NCI-H146 (cell line): ENCODE measurements at places on chromosomes 11 and 22.

- no peak for DNase-seq
These were observed 30.1 kb downstream of the GRAMD4 start for GRCh38 chr22:46650078-46650810.

- DNase-seq, result no peak
These were observed 2.8 kb downstream of the PARVB start for GRCh38 chr22:44026630-44027511.

DNA sequence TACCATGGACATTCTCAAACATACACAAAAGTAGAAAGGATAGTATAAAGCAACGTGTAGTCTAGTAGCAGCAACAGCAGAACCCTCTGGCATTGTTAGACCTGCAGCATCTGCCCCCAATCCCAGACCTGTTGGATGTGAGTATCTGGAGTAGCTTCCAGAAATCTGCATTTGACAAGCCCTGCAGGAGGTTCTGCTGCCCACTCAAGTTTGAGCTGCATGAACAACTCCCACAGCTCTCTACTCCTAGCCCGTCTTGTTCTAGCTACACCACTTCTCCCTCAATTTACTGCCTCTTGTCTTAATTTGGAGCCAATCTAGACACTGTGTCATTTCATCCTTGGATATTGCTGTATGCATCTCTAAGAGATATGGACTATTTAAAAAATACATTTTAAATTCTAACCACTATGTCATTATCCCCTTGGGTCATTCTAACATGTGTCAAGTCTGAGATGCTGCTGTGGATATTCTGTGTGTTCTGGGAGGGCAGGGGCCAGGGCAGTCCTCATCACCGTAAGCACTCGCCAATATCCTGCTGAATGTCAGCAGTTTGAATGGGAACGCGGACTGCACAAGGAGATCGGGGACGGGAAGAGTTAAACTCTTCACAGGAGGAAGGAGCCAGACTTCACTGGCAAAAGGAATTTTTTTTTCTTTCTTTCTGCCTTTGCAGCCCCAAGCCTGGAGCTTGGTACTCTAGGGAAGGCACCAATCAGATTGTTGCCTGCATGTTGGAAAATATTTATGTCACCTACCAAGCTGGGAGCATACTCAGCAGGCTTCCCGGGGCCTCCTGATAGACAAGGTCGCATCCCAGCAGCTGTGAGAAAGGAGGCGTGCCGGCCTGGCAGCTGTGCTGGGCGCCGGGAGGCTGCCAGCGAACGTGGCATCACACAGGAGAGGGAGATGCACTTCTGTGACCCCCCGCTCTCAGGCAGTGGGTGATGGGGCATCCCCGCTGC is 429.0 kb downstream of the MIAT start:
- DNase-seq, result no peak

DNA sequence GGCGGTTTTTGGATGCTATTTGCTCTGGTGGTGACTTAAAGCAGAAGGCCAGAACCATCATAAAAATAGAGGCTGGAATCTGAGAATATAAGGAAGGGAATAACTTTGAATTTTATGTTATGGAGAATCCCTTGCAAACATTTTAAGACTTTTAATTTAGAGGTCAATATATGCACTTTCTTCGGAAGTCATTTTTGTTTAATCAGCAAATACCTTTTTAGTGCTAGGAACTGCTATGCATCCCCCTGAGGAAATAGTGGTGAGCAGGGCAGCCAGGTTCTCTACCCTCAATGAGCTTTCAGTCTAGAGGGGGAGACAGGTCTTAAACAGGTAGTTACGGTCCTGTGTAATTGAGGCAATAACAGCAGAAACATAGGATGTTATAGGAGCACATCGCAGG is 266.5 kb upstream of the MPPED2 start:
- DNase-seq, result no peak

- no peak for DNase-seq
These were observed 86.9 kb upstream of the SPON1 start for GRCh38 chr11:13875643-13876042.

GRCh38 chr11:124920870-124921609 is 2.0 kb downstream of the HEPN1 start:
- DNase-seq, result peak; percentile 84

GRCh38 chr11:7672960-7673723 is at the start of gene CYB5R2:
Gene CYB5R2, minus strand, starts transcription at chr11:7673500. Its CDS starts 675 bp downstream, at chr11:7672825.
- DNase-seq, result no peak

GRCh38 chr11:62487738-62488551 is 58.7 kb downstream of the AHNAK start:
- DNase-seq, result no peak

- no peak for DNase-seq
These were observed 9.0 kb downstream of the FAM118A start for GRCh38 chr22:45318558-45319323.

- no peak for DNase-seq
These were observed 64.2 kb upstream of the KCNQ1OT1 start for GRCh38 chr11:2763984-2764383.

DNA sequence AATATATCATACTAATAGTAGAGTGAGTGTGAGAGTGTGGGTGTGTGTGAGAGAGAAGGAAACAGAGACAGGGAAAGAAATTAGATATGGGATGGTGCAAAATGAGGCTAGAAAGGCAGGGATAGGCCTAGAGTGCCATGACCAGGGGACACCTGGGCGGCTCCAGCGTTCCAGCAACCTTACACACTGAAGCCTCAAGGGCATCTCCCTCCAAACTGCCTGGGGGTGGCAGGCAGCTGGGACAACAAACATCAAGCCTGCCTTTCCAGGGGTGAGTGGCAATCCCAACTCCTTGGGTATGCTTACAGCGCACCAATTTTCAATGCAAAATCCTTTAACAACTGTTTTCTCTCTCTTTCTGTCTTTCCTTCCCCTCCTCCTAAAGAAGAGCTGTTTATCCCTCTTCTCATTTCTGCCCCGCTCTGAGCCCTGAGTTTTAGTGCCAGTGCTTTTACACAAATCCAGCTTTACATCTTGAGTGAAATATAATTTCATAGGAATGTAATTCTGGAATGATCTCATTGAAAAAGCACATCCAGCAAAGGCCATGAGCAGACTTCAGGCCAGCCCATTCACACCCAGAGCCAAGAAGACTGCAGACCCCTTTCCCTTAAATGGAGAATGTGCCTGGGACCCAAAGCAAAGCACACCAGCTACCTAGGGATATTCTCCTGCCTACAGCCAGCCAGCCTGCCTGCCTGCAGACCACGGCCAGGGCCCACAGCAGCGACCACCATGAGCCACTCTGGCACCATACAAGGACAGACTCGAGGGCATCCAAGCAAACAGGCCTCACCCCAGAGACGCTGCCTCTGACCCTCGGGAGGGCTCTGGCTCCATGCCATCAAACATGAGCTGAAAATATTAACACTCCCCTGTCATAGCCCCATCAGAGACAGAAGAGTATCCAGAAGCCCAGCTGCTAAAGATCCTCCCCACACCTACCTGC is 90.3 kb downstream of the RPL27A start:
- no peak for DNase-seq

DNA sequence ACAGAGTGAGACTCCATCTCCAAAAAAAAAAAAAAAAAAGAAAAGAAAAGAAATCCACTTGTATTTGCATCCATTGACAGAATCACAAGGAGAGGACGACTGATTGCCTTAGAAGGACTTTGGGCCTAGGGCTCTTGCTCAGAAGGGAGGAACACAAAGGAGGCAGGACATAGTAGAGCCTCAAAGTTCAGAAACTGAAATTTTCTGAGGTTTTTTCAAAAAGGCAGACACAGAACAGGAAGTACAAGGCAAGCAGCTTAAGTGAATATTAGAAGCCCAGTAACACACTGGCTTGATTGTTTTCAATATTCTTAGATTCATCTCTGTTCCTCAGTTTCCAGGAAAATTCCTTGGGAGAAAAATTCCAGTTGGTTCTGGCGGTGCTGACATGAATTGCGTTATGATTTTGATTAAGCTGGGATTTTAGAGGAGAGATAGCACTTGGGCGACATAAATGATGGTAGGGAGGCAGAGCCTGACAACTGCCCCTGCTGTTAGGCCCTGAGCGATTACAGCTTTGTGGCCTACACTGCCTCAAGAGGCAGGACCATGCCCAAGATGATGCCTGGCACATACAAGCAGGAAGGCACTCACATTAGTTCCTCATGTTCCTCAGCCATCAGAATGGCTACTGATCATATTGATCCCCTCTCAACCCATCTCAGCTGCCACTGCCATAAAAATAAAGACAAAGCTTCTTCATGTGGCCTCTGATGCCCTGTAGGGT is 15.3 kb downstream of the CLPB start:
- no peak for DNase-seq

DNA sequence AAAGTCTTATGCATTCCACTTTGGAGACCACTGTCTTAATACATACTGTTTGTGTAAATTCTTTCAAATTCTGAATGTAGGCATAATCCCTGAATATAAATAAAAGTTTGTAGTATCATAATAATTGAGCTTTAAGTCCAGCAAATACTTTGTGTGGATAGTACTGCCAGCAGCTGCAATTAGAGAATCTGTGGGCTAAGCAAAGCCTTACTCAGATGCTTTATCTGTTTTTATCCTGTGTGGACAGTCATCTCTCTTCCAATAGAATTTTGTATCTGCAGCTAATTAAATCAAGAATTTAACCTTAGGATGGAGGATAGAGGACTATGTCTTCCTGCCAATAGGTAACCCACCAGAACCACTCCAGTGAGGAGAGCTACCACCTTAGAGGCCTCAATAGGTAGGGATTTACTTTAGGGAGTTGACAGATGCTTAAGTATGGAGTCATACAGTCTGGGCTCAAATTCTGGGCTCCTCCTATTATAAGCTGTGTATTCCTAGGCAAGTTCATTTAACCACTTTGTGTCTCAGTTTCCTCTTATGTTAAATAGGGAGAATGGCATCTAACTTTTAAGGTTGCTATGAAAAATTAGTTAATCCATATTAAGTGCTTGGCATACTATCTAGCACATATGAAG is 71.1 kb downstream of the STIM1 start:
- no peak for DNase-seq

DNA sequence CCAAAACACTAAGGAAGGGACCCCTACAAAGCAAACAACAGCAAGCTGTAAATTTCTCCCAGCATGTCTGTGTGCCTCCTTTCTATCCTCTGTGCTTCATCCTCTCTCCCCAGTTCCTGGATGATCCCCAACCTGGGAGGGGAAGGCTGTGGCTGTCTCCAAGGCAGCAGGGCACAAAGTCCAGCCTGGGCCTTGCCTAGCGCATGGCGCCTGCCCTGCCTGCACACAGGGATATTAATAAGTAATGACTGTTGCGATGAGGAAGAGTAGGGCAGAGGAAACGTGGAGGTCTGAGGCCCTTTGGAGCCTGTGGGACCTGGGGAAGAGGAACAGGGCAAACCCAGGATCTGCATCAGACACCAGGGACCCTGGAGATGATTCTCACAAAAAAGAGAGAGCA is 2.0 kb downstream of the USH1C start:
- no peak for DNase-seq

DNA sequence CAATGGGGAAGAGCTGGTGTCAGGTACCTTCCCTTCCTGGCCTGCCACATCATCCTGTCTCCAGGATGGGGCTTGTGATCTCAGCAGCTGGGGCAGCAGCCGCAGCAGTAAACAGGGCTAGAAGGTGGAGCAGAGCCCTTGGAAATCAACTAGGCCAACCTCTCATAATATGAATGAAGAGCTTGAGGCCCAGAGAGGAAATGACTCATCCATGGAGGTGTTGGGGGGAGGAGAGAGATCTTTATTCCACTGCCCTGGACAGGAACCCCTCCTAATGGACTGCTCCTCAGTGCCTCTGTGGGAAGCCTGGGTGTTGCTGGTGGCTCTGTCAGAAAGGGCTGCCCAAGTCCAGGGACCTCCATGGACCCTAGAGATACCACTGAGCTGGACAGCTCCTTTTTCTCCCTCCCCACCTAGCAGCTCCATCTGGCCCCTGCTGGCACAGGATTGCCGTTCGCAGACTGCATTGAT is 111.8 kb downstream of the OSBP2 start:
- DNase-seq, result peak; percentile 30

GRCh38 chr11:57325735-57326048 is 940 bp upstream of the TNKS1BP1 start:
- peak; percentile 48 for DNase-seq

DNA sequence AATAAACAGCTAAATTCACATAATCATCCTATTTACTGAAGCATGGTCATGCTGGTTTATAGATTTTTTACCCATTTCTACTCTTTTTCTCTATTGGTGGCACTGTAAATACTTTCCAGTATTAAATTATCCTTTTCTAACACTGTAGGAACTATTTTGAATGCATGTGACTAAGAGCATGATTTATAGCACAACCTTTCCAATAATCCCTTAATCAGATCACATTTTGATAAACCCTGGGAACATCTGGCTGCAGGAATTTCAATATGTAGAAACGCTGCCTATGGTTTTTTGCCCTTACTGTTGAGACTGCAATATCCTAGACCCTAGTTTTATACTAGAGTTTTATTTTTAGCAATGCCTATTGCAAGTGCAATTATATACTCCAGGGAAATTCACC is 10.7 kb downstream of the RAG1 start:
- no peak for DNase-seq

- no peak for DNase-seq
These were observed 94.5 kb upstream of the BLID start for GRCh38 chr11:122210367-122210997.

DNA sequence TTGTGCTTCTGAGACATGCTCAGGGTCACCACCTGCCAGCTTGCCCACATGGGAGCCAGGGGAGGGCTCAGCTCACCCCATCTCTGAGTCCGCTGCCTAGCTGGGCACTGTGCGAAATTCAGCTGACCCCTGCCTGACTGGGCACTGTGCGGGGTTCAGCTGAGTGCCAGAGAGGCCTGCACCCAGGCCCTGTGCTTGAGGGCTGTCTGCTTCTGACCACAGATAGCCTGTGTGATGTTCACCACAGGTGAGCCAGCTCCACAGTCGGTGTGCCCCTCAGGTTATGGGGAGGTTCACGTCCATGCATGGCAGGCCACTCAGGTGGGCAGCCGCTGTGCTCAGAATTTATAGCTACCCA is 84.5 kb upstream of the SUSD2 start:
- no peak for DNase-seq

DNA sequence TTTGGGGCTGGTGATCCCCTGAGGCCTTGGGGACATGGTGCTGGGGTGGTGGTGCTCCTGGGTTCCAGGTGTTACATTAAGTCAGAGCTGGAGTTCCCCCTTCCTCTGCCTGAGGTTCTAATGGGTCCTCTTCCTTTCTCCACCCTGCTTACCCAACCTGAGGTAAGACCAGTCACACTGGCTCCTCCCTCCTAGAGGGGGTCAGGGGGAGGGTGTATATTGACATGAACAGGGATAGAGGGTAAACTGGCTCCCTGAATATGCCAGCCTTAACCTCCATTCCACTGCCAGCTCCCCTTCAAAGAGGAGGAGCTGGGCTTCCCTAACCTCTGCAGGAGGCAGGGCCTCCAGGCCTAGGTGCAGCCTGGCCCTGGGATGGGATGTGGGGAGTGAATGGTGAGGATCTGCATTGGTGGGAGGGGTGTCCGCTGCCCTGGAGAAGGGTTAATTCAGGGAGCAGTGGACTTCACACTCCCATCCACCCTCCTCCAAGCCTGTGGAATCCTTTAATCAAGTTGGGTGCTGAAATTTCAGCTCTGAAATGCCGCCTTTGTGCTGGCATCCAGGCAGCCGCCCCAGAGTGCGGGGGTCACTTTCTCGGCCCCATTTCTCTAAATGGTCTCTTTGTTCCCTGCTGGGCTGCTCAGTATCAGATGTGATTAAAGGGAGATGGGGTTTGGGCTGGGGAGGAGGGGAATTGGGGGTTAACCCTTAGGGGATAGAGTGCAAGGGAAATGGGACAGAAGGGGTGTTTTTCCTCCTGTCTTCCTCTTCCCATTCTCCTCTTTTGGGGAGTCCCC is 15.2 kb downstream of the POLR2F start:
- DNase-seq, result no peak
